HFFc6 (cell line): ENCODE measurements at places on chromosomes 1 and 21. TPM values are rescaled to one million over a fixed set of nuclear protein-coding genes. Genes with fewer than 3 reads are reported as not detected.
A peak's percentile ranks its signal among the peaks of the same experiment; 100 is the strongest.

DNA sequence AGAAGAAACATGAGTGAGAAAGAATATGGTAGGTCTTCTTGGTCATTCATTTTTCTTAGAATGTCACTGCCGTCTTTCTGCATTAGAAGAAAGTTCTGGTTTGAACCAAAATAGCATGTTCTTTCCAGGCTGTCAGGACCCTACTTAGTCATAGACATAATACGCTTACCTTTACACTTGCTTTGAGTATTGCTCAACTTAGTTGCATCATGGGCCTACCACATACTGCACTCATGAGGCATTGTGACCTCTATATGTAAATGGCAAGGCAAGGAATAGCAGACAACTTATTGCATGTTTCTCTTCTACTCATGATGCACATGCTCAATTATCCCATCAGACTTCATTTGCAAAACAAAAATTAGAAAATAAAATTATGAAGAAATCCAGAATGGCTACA lies 415.0 kb downstream of the HLX start:
- H3K4me3 ChIP-seq: no peak overlapping the region
- H3K36me3 ChIP-seq: no peaks in the 10 kb centered on the region
- peaks cover 2% of the 10 kb centered on the region; the same call in 1 of the 2 replicates for H3K27me3 ChIP-seq
- no peak overlapping the region for H3K27ac ChIP-seq
- H3K4me1 ChIP-seq: peaks cover 10% of the 10 kb centered on the region; the same call in 1 of the 2 replicates
- peak; percentile 30 for DNase-seq

- peaks cover 16% of the 10 kb centered on the region for H3K4me1 ChIP-seq
- H3K27me3 ChIP-seq: no peaks in the 10 kb centered on the region; the same call in 1 of the 2 replicates
- no peak for DNase-seq
- peaks cover 11% of the 10 kb centered on the region; the same call in 1 of the 2 replicates for H3K36me3 ChIP-seq
- H3K27ac ChIP-seq: peak overlapping the region; percentile 48
Observed at GRCh38 chr1:156592158-156592909, 758 bp downstream of the NAXE start.

- no peaks in the 10 kb centered on the region for H3K4me1 ChIP-seq
- no peak overlapping the region for H3K27ac ChIP-seq
- H3K27me3 ChIP-seq: no peaks in the 10 kb centered on the region; the same call in 1 of the 2 replicates
- no peaks in the 10 kb centered on the region for H3K36me3 ChIP-seq
- DNase-seq: no peak
Observed at GRCh38 chr21:30478004-30478403, 2.2 kb downstream of the KRTAP19-1 start.

GRCh38 chr1:169586395-169587255 lies at the start of gene F5:
TSS of gene F5 (minus strand) at chr1:169586481. CDS start at chr1:169586386, 95 bp downstream.
- no peak within 1 kb of the TSS for H3K27ac ChIP-seq
- H3K27me3 ChIP-seq: no peaks in the 10 kb centered on the region; the same call in 1 of the 2 replicates
- no peaks in the 10 kb centered on the region for H3K36me3 ChIP-seq

DNA sequence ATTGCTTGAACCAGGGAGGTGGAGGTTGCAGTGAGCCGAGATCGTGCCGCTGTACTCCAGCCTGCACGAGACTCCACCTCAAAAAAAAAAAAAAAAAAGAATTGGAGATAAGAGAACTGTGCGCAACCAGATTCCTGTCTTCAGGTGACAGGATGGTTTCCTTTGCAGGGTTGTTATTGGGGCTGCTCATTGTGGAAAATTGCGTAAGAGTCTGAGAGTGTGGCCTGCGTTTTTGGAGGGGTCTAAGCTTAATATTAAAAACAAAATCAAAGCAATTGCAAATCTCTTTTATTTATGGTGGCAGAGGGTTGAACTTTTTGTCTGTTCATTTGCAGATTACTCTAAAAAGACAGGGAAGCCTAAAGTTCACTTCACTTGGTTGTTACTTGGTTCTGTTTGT lies 36.0 kb upstream of the BCAR3 start:
- no peak for DNase-seq
- H3K4me3 ChIP-seq: no peak overlapping the region
- no peaks in the 10 kb centered on the region for H3K27me3 ChIP-seq
- no peak overlapping the region for H3K27ac ChIP-seq

GRCh38 chr1:175268720-175269119 lies 76.1 kb upstream of the KIAA0040 start:
- H3K4me3 ChIP-seq: no peak overlapping the region
- H3K27me3 ChIP-seq: no peaks in the 10 kb centered on the region
- no peak for DNase-seq
- no peak overlapping the region for H3K27ac ChIP-seq
- H3K4me1 ChIP-seq: no peaks in the 10 kb centered on the region

DNA sequence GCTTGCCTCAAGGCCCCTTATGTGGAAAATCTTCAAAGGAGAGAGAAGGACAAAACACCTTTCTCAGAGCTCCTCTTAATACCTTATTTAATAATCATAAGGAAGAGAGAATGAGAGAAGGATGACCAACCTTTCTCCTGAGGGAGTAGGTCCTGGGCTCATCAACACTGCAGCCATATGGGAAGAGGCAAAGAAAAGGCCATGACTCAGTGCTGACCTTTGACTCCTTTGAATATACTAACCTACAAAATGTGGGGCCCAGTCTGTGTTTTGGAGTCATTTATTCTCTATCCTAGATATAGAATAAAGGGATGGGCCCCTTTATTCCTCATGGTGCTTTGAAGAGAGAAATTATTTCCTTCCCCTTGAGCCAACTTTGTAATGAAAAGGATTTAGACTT lies 38.3 kb downstream of the CAMSAP2 start:
- peaks cover 69% of the 10 kb centered on the region for H3K4me1 ChIP-seq
- no peak overlapping the region for H3K4me3 ChIP-seq
- peak; percentile 15 for DNase-seq
- H3K27me3 ChIP-seq: no peaks in the 10 kb centered on the region

GRCh38 chr1:37439349-37439995 lies 34.9 kb upstream of the ZC3H12A start:
- no peaks in the 10 kb centered on the region for H3K4me1 ChIP-seq
- H3K4me3 ChIP-seq: no peak overlapping the region
- peaks cover 52% of the 10 kb centered on the region for H3K27me3 ChIP-seq

DNA sequence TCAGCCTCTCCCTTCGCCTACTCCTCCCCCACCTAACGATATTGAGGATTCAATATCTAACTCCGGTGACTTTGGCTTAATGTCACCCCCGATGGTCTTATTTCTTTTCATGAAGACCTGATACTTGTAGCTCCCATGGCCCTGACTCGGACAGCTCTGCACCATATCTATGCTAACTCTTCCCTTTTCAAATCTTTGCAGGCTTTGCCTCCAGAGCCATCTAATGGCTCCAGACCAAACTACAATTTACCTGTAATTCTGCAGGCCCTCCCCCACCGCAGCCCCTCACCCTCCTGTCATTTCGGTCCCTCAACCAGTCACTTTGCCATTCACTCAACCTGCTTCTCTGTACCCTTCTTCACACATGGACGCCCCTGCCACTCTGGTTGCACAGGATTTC lies 7.9 kb upstream of the GSTM5 start:
- H3K27me3 ChIP-seq: peaks cover 5% of the 10 kb centered on the region
- no peak overlapping the region for H3K4me3 ChIP-seq
- DNase-seq: no peak
- H3K27ac ChIP-seq: no peak overlapping the region
- peaks cover 29% of the 10 kb centered on the region for H3K36me3 ChIP-seq
- H3K4me1 ChIP-seq: no peaks in the 10 kb centered on the region

GRCh38 chr1:183696981-183697380 lies 43.9 kb upstream of the APOBEC4 start:
- no peak overlapping the region for H3K4me3 ChIP-seq
- H3K27ac ChIP-seq: no peak overlapping the region
- DNase-seq: no peak
- peaks cover 23% of the 10 kb centered on the region for H3K4me1 ChIP-seq

- no peak overlapping the region for H3K4me3 ChIP-seq
- no peak overlapping the region for H3K27ac ChIP-seq
- no peaks in the 10 kb centered on the region for H3K4me1 ChIP-seq
- no peak for DNase-seq
- peaks cover 3% of the 10 kb centered on the region; the same call in 1 of the 2 replicates for H3K27me3 ChIP-seq
Observed at GRCh38 chr1:228979774-228980173, 244.5 kb downstream of the RHOU start.

DNA sequence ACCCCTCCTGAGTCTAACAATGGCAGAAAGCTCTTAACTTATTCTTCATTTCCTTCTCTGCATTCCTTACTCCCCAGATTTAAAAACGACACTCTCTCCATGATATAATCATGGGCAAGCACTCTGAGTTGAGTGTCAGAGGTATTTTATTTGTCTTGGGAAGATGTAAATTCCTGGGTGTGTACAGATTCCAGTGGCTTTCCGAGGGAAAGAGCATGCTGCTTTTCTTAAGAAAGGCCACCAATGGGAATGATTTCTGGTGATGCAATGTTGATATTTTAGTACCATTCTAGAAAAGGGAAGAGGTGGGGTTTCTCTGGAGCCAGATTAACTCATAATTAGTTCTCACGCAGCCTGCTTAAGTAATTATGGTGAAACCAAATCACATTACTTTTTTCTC lies 47.8 kb upstream of the BTG3 start:
- H3K36me3 ChIP-seq: no peaks in the 10 kb centered on the region
- no peaks in the 10 kb centered on the region for H3K4me1 ChIP-seq
- H3K4me3 ChIP-seq: no peak overlapping the region
- no peak overlapping the region for H3K27ac ChIP-seq
- no peak for DNase-seq

DNA sequence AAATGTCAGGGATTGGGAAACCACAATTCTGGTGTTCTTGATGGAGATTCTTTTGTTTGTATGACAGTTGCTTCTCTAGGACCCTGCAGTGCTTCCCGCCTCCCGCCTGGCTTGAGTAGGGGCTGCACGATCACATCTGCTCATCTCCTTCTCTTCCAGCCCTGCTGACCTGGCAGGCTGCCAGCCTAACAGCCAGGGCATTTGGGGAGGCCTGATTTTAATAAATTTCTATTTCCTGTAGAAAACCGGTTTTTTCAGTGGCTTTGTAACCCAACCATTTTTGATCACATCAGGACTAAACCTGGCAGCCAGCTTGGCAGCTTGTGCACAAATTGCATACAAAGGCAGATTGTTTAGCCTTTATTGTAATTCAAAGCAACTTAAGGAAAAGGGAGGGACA lies 78.9 kb downstream of the UBE2U start:
- peaks cover 7% of the 10 kb centered on the region for H3K27me3 ChIP-seq
- H3K36me3 ChIP-seq: no peaks in the 10 kb centered on the region
- H3K27ac ChIP-seq: no peak overlapping the region
- DNase-seq: no peak

DNA sequence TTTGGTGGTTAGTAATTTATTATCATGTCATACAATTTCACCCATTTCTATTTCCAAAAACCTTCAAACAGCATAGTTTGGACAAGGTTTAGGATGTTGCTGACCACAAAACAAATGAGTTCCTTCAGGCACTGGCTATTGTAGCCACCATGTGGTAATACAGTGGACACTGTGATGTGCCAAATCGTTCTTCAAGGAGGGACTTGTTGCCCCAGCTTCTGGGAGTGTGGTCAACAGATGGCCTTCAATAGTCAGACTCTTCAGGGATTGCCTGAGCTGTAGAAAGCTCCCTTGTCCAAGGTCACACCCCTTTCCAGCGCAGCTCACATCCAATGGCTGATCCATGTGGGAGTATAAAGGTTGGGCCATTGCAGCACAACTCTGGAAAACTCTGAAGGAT lies 2.6 kb downstream of the PDE4B start:
- no peak for DNase-seq
- H3K4me1 ChIP-seq: peaks cover 52% of the 10 kb centered on the region
- no peak overlapping the region for H3K27ac ChIP-seq

GRCh38 chr21:42176859-42177258 lies 42.1 kb upstream of the ABCG1 start:
- H3K4me1 ChIP-seq: no peaks in the 10 kb centered on the region
- no peak for DNase-seq
- no peak overlapping the region for H3K4me3 ChIP-seq
- peaks cover 9% of the 10 kb centered on the region for H3K27me3 ChIP-seq

DNA sequence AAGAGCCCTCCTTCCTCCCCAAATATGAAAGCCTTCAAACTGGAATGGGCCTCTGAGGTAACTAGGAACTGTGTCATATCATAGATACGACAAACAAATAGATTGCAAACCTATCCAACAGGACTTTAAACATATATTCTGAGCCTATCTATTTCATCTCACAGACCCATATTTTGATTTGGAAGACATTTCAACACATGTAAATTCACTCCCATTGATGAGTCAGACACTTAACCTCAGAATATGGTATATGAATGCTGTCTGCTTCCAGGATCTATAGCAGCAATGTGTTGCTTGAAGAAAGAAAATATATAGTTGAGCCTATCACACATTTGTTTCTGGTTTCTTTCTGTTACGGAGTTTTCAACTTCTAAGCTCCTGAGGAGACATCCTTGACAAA lies 221.9 kb upstream of the SAMSN1 start:
- peaks cover 3% of the 10 kb centered on the region; the same call in 1 of the 2 replicates for H3K27me3 ChIP-seq
- DNase-seq: no peak
- no peaks in the 10 kb centered on the region for H3K36me3 ChIP-seq
- no peak overlapping the region for H3K4me3 ChIP-seq
- H3K27ac ChIP-seq: no peak overlapping the region

DNA sequence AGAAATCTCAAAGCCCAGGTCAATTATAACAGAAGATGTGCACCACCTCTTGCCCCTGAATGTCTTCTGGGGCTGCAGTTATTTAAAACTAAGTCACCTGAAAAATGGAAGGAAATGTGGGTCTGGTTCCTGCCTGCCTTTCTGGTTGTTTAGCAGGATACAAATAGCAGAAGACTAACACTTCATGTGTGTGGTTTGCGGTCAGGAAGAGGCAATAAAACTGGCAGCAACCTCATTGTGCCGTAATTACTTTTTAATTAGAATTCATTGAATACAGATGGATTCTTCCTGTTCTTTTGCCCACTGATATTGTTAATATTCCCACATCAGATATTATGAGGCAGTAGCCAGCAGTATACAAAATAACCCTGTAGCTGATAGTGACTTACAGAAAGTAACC lies 345.7 kb downstream of the ZNF326 start:
- H3K4me1 ChIP-seq: no peaks in the 10 kb centered on the region
- no peak for DNase-seq
- no peak overlapping the region for H3K27ac ChIP-seq
- no peak overlapping the region for H3K4me3 ChIP-seq

DNA sequence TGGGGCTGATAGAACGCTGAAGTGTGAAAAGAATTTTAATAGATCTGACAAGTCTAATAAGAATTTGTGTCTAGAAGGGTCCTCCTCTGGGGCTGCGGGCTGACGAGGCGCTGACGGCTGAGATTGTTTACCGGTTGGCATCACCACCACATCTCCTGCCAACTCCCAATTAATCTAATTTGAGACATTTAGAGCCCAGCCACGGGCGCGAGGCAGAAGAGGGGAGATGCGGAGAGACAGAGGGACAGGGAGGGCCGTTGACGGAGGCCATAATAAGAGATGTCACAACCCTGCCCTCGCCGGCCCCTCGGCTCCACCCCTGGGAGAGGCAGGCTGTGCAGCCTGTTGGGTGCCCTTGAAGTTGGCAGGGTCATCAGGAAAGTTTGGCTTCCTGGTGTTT lies 109.3 kb downstream of the PAX7 start:
- no peaks in the 10 kb centered on the region for H3K36me3 ChIP-seq
- no peak overlapping the region for H3K4me3 ChIP-seq
- no peak for DNase-seq
- H3K27me3 ChIP-seq: peaks cover 2% of the 10 kb centered on the region
- H3K27ac ChIP-seq: no peak overlapping the region

ADGRL2 gene
- total RNA-seq: 2.6 to 11.0 TPM (median 9.4 TPM) in 3 replicates

CHD5 gene
- 0.23 TPM in 1 of 2 replicates, not detected in the other for total RNA-seq

PLPPR5 gene
- total RNA-seq: 0.05 TPM in 1 of 3 replicates, not detected in the others

AMPD1 gene
- not detected in 3 replicates for total RNA-seq

CD53 gene
- total RNA-seq: not detected in 3 replicates

IKBKE gene
- total RNA-seq: 15.8 to 18.3 TPM (median 16.5 TPM) in 3 replicates

PTPN22 gene
- 1.00 to 1.6 TPM (median 1.0 TPM) in 3 replicates for total RNA-seq

CAPN8 gene
- not detected in 3 replicates for total RNA-seq
